Renal cortical epithelial cell (primary cell): ENCODE measurements at places on chromosomes 2 and 18.

DNA sequence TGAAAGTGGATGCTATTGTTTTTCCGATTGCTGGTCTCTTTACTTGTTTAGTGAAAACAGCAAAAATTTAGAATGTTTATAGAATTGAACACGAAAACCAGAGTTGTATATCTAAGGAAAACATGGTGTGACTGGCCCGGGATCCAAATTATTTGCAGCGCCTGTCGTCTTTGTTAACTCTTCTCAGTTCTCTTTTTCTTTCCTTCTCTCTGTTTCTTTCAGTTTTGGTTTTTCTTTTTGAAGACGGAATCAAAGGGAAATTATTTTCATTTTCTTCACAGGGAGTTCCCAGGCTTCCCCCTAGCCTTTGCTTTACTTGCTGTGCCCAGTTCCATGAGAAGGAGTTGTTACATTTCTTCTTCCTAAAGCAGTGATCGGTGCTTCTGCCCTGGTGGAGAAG, 76.0 kb downstream of the AGAP1 start:
- no peak for DNase-seq

GRCh38 chr2:189300916-189301315, 121.4 kb upstream of the COL5A2 start:
- DNase-seq = no peak

GRCh38 chr2:148162871-148163270, 142.0 kb downstream of the MBD5 start:
- no peak for DNase-seq

- peak; percentile 60 for DNase-seq
Observed at GRCh38 chr2:173978447-173978846, 13.3 kb upstream of the SP3 start.

- DNase-seq = no peak
Observed at GRCh38 chr2:96157649-96158553, 12.7 kb upstream of the DUSP2 start.

GRCh38 chr2:33437815-33438214, 38.6 kb upstream of the RASGRP3 start:
- DNase-seq = no peak

GRCh38 chr18:39958876-39959275, 1996.2 kb upstream of the PIK3C3 start:
- peak; percentile 13 for DNase-seq

DNA sequence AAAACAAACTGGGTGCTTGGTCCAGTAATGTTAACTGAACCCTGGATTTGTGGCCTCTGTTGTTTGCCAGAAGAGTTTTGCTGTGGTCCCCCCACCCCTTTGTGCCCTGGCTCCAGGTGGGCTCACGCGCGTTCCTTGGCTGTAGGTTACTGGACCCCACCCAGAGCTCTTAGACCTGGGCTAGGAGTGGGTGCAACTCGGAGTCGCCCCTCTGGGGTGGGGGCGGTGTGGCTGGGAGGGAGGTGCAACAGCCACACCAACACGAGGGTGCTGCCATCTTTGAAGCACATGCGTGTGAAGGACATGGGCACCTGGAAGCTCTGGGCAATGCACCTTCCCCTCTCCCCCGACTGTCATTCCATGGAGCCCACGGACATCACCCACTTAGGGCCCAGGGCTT, 92.7 kb downstream of the USP40 start:
- no peak for DNase-seq

DNA sequence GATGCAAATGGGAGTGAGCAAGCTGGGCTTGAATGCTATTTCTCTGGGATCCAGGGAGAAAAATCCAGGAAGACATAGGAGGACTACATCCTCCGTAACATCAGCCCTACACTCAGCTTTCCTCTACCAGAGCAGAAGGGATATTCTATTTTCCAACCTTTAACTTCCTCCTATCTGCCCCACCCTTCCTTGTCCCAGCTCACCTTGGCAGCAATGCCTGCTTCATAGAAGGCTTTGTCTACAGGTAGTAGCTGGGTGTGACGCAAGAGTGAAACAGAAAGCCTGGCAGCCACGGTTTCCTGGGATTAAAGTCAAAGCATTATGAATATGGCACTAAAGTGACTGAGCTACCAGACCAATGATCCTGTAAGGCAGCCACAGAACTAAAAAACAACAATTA, 3.9 kb downstream of the KRTCAP3 start:
- peak; percentile 41 for DNase-seq

DNA sequence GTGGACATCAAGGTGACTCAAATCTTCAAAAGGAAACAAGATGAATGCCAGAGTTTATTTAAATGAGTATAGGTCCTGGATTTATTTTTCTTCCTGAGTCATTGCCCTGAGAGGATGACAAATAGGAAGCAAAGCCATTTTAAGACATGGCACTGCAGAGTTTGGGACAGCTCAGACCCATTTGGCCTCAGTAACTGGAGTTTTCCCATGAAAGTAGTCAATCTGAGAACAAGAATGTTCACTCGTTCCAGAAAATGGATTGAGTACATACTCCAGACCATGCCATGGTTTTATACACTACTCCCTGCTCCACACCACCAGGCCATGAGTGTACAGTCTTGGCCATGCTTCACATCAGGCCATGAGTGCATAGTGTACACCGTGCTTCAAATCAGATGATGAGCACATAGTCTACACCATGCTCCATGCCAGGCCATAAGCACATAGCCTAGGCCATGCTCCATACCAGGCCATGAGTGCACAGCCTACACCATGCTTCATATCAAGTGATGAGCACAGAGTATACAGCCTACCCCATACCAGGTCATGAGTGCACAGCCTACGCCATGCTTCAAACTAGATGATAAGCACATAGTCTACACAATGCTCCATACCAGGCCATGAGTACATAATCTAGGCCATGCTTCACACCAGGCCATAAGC, 202.4 kb downstream of the FBXO15 start:
- DNase-seq = peak; percentile 1

GRCh38 chr18:41655074-41655473, 300.0 kb upstream of the PIK3C3 start:
- DNase-seq = no peak

- peak; percentile 29 for DNase-seq
Observed at GRCh38 chr2:96580771-96581170, 44.2 kb downstream of the ARID5A start.
